ENCODE measurements at places on chromosomes 16 and 17.

DNA sequence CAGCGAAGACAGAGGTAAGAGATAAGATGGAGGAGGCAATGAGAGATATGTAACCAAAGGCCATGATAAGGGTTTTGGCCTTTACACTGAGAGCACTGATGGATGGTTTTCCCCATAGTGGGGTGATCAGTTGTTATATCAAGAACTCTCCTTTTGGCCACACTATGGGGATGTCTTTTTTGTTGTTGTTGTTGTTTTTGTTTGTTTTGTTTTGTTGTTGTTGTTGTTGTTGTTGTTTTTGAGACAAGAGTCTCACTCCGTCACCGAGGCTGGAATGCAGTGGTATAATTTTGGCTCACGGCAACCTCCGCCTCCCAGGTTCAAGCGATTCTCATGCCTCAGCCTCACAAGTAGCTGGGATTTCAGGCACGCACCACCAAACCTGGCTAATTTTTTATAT lies 244.8 kb upstream of the DYNLRB2 start:
- no peak for DNase-seq

DNA sequence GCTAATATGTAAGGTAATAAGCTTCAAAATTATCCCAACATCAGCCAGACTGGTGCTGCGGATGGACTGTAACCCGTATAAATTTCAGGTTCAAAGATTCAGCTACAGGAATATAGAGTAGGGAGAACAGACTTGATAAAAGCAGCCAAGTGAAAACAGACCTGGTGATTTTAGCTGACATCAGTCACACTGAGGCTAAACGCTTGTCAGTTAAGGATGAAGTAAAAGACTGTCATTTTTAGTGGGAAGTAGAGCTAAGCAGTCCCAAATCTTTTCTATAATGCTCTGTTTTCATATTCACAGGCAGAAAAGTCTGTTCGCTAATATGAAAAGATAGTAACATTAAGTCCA lies 35.4 kb downstream of the CMTM4 start:
- peak; percentile 51 for DNase-seq

DNA sequence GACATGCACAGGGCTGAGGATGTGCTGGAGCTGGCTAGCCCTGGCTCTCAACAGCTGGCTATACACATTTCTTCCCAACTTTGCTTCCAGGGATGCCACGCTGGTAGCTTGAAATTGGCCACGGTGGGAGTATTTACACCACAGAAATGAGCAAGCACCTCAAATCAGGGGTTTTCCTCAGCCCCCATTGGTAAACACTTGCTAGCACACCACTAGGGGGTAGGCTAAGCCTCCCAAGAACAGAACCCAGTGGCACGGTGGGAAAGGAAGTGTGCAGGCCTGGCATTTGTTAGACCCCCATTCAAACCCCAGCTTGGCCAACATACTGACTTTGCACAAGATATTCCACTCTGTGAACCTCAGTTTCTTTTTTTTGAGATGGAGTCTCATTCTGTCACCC lies 12.9 kb downstream of the DRC3 start:
- no peak for DNase-seq

GRCh38 chr16:82459580-82460256 lies 167.1 kb upstream of the CDH13 start:
- no peak for DNase-seq

GRCh38 chr17:80243526-80244433 lies 16.9 kb upstream of the RNF213 start:
- no peak for DNase-seq

DNA sequence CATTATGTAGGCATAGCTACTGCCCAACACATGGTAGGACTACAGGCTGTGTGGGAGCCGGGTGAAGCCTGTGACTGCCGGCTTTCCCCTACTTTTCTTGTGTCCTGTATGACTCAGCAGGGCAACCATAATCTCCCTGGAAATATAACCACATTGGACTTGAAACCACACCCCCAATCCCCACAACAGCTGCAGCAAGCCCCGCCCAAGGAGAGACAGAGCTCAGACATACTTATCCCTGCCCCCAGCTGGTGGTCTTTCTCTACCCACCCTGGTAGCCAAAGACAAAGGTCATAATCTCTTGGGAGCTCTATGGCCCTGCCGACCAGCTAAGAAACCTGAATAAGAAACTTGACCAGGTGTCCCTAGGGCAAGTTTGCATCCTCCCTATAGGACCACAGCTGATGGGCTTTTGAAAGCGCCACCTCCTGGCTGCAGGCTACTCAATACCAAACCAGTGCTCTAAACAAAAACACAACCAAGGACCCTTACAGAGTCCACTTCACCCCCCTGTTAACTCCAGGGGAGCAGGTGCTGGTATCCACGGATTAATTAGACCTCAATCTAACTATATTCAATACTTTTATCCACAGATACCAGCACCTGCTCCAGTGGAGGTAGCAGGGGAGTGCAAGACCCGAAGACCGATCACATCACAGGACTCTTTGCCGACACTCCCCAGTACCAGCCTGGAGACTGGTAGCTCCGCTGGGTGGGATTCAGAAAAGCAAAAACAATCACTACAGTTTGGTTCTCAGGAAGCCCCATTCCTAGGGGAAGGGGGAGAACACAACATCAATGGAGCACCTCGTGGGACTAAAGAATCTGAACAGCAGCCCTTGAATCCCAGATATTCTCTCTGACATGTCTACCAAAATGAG lies 91.2 kb downstream of the IRX5 start:
- DNase-seq: no peak

GRCh38 chr17:37373530-37374159 lies 2.1 kb upstream of the C17orf78 start:
- peak; percentile 77 for DNase-seq
